Activated naive CD8-positive, alpha-beta T cell treated with anti-CD3 and anti-CD28 coated beads, Interleukin-2, amount 50 U/mL, for 24 hours (primary cell): ENCODE measurements at places on chromosomes 7 and 10.

DNA sequence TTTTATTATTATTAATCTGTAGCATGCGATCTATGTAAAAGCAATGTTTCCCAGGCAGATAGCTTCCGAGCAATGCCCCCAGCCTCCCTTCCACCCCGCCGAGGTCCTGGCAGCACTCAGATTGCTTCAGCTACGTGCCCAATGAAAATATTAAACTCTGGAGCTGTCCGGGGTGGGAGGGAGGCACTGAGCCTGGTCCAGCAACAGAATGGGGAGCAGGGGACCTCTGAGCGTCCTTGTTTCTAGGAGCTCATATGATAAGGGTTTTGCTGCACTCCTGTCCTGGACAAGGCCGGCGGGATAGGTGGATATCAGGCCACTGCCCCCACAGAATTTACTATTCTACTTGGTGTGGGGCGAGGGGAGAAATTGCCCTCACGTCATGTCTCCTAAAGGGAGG is 44.5 kb upstream of the CDK1 start:
- no peak for DNase-seq

DNA sequence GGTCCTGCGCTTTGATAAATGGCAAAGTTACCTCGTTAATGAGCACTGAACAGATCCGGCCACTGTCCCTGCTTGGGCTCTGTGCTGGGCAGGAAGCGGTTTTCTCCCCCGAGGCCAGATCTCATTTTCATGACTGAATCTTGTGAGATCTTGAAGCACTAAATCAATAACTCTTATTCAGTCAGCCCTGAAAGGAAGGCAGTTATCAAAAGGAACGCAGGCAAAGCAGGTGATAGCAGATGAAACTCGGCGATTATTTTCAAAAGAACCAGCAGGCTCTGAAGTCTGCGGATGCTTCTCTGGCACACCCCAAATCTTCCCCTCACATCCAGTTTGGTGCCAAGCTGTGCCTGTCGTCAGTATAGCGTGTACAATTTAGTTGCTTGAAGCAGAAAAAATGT is 228.7 kb downstream of the BAMBI start:
- no peak for DNase-seq

DNA sequence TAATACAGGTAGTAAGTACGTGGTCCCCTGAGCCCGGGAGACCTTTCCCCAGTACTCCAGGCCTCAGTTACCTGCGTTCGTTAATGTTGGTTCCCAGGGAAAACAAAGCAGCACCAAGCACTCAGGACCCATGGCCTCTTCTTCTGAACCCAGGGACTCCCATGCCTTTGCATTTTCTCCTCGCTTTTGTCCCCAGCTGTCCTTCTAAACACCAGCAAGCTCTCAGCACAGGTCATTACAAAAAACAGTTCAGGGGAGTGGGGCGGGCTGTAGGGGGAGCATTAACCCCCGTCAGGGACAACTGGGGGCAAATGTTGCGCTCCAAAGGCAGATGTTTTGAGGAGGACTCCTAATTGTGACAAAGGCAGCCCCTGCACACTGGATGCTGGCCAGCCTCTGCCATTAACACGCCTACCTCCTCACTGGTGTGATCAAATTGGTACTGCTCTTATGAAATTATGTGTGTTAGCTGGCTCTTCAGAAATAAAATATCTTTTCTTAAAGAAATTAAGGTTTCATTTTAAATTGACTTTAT is 80.5 kb upstream of the LRGUK start:
- DNase-seq: no peak

GRCh38 chr7:94095316-94096009 is 91.3 kb upstream of the BET1 start:
- DNase-seq: no peak

DNA sequence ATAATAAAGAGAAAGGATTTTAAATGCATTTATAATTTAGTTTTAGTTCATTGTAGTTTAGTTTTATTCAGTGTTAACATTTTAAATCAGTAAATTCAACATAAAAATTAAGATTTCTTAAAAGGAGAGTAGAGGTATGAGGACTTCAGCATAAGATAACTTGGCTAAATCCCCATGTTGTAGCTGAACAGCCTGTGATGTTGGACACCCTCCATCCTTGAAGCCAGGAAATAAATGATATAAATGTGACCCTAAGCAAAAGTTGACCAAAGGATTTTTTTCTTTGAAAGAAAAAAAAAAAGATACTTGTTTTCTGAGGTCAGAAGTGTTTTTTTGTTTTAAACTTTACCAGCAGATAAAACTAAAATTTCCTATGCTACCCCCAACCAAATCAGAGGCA is 48.7 kb downstream of the GNAI1 start:
- no peak for DNase-seq

DNA sequence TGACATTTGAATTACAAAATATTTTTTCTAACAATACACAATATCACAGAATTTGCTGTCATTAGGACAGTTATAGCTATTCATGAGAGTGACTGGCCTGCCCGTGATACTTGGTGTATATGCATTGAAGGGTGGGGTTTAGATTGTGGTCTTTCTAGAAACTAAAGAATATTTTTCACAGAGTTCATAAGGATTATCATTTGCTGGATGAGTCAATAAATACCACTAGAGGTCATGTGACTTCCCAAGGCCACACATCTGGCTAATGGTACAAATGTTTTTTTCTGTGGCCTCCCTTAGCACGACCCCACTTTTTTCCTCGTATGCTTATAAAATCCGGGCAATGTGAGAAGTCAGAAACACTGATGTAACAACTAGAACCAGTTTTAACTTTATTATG is 5.2 kb downstream of the OPTN start:
- no peak for DNase-seq
